Upper lobe of right lung (tissue), 1 donor: ENCODE measurements at places on chromosomes 2 and 18. TPM values are rescaled to one million over a fixed set of nuclear protein-coding genes. Genes with fewer than 3 reads are reported as not detected.

DNA sequence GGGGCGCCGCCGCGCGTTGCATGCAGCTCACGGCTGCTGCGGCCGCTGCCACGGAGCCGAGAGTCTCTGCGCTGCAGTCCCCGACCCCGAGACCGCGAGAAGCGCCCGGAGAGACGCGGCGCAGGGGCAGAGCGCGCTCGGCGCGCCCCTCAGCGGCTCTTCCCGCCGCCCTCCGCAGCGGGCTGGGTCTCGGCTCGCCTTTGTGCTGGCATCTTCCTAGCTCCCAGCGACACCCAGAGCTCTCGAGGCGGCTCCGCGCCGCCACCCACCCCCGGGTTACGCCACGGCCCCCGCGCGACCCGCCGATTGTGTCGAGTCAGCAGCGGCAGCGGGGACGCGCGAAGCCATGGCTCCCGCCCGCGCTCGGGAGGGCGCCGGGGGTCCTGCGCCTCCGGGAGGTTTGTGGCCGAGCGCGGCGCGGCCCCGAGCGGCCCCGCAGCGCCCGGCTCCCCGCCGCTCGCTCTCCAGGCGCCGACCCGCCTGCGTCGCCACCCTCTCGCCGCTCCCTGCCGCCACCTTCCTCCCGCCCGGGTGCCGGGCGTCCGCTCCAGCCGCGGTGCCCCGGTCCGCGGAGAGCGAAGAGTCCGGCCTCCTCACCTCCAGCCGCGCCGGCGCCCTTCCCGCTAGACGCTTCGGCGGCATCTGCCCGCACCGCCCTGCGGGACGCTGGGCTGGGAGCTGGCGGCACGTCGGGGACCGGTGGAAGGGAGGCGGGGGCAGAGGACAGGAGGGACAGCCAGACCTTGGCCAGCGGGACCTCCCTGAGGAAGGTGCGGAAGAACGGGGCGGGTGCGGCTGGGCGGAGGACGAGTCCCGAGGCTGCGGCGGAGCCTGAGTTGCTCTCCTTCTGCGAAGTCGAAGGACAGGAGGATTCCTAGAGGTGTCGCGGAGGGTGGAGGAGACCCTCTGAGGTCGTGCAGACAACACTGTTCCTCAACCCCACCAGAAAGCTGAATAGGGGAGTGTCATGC is 46.3 kb upstream of the CCDC150 start:
- H3K27me3 ChIP-seq: peaks cover 57% of the 10 kb centered on the region
- no peaks in the 10 kb centered on the region for H3K36me3 ChIP-seq
- peak within 1 kb of the TSS; percentile 60 for H3K4me3 ChIP-seq

DNA sequence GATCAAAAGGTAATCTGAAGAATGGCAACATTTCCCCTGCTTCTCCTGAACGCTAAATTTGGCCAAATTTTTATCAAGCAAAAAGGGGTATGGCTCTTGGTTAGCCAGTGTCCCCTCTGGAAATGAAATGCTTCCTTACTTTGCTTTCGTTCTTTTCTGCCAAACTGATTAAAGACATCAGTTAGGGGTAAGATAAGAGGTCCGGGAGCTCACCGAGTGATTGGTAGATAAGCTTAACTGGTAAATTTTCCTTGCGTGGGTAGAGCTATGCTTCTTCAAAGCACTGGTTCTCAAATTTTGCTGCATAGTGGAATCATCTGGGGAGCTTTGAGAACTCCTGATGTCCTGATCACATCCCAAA is 62.7 kb upstream of the MAPRE2 start:
- no peaks in the 10 kb centered on the region for H3K36me3 ChIP-seq
- peak overlapping the region; percentile 64 for H3K27ac ChIP-seq
- no peaks in the 10 kb centered on the region for H3K27me3 ChIP-seq
- peaks cover 5% of the 10 kb centered on the region for H3K4me1 ChIP-seq
- peak overlapping the region; percentile 77 for H3K4me3 ChIP-seq

DNA sequence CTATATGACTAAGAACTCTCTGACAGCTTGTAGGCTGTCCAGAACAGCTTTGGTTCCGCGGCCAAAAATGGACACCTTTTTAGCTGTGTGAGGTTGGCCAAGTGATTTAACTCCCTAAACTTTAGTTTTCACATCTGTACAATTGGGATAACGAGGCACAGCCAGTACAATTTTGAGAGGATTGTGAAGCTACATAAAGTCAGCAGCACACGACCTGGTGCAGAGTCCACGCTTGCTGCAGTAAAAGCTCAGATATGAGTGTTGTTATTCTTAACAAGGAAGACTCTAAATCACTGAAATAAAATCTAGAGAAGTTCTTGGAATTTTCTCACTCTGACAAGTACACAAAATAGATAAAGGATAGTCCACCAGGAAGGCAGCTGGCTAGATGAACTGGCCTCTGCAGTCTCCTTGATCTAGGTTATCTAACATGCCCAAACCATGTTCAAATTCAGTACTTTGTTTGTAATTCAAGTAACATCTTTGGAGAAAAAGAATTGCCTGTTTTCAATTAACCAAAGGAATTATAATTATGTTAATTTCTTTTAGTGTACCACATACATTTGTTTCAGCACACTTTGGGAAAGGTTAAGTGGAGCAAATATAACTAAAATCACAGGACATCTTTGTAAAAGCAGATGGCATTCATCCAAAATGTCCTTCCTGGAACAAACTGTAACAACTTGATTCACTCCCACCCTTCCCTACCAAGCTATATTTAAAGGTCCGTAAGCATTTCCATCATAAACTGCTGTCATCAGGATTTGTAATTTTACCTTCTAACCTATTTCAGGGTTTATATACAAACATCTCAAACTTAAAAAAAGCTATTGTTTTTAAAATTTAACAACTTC is 201.7 kb upstream of the STK17B start:
- DNase-seq: no peak
- H3K27me3 ChIP-seq: no peaks in the 10 kb centered on the region
- H3K27ac ChIP-seq: no peak overlapping the region
- H3K4me3 ChIP-seq: no peak overlapping the region

- H3K4me1 ChIP-seq: peaks cover 47% of the 10 kb centered on the region
- H3K36me3 ChIP-seq: no peaks in the 10 kb centered on the region
These were observed 27.2 kb downstream of the PPP3R1 start for GRCh38 chr2:68225119-68225632.

Gene SPIRE1
- total RNA-seq: 48.2 TPM

Gene DSC1
- not detected for total RNA-seq

Gene TEX44
- total RNA-seq: not detected
